Kidney epithelial cell (primary cell): ENCODE measurements at places on chromosomes 11 and 22. TPM values are rescaled to one million over a fixed set of nuclear protein-coding genes. Genes with fewer than 3 reads are reported as not detected.
A peak's percentile ranks its signal among the peaks of the same experiment; 100 is the strongest.

- no peak for DNase-seq
These were observed 17.0 kb downstream of the THY1 start for GRCh38 chr11:119406005-119406404.

DNA sequence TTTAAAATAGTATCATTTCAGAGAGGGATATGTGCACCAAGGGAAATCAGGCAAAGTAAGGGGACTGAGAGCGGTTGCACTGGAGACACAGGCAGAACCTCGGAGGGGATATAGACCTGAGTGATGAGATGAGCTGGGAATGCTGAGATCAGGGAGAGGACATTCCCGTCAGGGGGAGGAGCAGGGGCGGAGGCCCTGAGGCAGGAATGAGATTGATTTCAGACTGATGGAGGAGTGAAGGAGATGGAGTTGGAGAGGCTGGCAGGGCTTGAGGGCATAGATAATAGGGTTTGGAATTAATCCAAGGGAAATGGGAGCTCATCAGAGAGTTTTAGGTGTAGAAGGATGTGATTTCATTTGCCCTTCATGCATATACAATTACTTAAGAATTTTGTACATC, 13.2 kb downstream of the CD6 start:
- no peak for DNase-seq

DNA sequence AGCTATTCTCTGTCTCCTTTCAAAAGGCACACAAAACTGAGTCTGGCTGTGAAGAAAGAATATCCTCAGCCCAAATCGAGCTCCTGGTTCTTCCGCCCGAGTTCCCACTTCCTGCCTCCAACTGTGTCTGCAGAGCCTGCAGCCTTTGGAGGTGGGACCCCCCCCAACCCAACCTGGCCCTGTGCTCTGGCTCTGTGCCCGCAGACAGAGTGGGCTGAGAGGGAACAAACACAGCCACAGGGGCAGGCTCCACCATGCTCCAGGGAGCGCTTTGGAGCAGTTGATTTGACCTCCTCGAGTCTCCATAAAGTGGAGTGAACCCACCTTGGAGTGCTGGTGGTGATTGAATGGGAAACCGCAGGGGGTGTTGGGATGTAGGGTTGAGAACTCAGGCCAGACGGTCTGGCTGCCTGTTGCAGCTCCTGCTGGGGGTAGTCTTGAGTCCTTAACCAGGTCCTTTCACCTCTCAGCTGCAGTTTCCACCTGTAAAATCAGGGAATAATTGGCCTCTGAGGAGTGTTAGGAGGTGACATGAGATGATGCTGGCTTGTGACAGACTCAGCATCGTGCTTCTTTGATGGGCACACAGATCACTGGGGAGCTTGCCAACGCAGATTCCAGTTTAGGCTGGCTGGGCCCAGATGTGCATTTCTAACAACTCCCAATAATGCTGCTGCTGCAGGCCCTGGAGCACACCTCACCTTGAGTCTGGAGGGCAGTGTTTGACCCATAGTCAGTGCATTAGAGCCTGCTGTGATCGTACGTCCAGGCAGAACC, 11.4 kb downstream of the DAGLA start:
- DNase-seq, result no peak

DNA sequence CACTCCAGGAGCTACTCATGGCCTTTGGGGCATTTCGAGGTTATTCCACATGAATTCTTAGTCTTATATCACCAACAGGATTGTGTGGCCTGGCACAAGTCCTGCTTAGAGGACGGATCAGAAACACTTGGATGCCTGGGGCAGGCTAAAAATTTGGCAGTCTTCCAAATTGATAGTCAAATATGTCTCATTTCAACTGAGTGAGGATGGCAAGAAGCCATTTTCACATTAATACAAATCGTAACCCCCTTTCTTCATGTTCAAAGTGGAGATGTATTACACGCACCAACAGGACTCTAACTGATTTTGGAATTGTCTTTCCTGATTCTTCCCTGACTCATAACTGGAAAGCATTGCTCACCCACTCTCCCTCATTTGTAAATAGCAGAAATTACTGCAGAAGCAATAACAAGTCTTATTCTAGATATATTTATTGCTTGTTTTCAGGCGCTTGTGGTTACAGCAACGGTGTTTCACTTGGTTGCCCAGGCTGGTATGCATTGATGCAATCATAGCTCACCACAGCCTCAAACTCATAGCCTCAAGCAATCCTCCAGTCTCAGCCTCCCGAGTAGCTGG, 10.3 kb upstream of the CCDC86 start:
- DNase-seq, result peak; percentile 54

- DNase-seq, result no peak
These were observed 1186.2 kb downstream of the LRRC4C start for GRCh38 chr11:40273192-40273732.

DNA sequence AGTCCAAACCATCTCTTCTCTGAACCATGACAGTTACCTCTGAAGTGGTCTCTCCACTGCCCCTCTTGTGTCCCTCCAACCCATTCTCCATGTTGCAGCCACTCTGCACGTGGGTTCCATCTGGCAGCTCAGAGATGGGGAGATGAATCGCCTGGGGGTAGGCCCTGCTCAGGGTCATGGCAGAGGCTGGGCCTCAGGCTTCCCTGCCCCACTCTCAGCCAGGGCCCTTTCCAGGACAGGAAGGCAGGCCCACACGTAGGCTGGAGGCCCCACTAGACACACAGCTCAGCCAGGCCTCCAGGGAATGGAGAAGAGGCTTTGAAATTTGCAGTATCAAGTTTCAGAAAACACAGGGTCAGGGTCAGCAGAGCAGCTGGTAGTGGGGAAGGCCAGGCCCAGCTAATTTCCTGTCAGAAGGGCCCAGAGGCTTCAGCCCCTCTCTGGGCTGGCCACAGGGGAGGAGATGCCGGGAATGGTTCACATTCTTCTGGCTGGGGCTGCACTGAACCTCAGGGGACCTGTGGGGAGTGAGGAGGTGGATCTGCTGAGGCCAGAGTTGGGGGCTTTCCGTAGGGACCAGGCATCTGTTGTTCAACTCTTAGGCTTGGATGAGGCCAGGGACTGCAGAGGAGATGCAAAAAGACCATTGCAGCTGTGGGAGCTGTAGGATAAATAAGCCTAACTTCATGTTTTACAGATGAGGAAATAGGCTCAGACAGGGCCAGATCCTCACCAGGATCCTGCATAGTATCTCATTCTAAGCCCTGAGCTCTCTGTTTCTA, 101.6 kb downstream of the SWAP70 start:
- no peak for DNase-seq

DNA sequence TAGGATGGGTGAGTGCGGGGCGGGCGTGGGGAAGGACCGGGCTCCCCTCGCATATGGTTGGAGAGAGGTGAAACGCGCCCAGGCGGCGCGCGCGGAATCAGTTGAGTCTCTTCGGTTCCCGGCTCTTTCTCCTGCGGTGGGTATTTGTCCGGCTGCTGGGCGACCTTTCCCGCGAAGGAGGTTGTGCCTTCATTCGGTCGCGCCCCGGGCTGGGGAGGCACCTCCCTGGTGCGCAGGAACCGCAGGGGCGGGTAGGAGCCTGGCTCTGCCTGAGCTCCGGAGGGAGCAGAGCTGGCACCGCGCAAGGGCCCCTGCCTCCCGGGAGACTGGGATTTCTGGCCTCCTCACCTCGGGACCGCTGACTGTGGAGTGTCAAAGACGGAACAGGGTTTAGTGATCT, 27.5 kb downstream of the SAA4 start:
- DNase-seq, result no peak

DNA sequence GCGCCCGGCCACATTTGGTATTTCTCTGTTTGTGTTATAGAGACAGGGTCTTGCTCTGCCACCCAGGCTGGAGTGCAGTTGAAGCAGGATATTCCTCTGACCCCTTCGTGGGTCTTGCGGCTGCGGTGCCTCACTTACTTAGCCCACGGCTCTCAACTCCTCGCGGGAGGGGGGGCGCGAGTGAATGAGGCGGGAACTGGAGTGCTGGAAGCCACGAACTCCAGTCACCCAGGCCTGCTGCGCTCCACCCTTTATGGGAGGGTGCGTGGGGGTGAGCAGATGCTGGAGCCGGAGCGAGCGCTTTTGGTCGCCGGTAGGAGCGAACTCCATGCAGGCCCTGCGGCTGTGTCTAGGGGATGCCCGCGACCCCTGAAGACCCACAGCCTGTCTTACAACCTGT, 1.8 kb downstream of the C11orf54 start:
- no peak for DNase-seq

DNA sequence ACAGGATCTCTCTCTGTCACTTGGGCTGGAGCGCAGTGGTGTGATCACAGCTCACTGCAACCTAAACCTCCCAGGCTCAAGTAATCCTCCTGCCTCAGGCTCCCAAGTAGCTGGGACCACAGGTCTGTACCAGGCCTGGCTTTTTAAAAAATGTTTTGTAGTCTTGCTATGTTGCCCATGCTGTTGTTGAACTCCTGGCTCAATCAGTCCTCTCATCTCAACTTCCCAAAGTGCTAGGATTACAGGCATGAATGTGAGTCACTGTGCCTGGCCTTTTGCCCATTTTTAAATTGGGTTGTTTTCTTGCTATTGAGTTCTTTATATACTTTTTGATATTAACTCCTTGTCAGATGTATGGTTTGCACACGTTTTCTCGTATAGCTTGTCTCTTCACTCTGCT, 33.0 kb upstream of the PITPNB start:
- peak; percentile 7 for DNase-seq

DNA sequence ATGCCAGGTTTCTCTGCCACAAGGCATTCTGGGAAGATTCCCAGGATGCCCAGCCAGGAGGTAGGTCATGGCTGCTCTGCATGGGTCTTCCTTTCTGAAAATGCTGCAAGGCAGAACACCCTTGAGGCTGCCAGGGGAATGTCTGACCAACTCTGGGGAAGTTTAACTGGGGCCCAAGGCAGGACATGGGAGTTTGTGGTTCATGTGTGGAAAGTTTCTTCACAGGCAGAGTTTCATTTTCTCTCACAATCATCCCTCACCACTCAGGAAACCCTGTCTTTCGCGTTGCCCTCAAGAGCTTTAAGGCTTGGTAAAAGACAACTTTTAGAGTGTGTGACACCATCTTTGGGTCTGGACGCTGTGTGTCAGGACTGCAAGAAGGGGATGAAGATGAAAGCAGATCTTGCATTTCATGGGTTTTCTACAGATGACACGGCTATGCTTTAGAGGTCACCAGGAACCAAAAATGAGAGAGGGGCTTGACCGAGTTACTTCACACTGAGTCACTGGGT, 133.5 kb downstream of the CD44 start:
- DNase-seq, result no peak

DNA sequence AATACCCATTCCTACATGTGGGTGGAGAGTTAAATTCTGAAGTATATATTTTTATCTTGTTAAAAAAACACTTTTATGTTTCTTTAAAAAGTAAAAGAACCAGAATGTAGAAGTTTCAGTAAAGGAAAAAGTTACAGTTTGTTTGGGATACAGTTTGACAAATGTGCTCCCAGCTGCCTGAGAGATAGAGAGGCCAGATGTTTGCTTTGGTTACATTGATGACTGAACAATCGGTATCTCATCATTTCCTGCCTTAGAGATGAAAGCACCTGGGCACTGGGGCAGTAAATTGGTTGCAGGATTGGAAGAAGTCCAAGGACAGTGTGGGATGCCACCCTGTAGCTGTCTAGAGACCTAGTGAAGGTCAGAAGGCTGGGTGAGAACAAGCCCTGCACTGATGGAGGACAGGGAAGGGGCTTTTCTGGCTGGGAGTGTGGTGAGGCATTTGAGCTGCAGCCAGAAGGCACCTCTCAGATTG, 16.6 kb downstream of the MED15 start:
- peak; percentile 83 for DNase-seq

GRCh38 chr11:13009476-13009920, 382 bp downstream of the RASSF10 start:
- DNase-seq, result no peak

DNA sequence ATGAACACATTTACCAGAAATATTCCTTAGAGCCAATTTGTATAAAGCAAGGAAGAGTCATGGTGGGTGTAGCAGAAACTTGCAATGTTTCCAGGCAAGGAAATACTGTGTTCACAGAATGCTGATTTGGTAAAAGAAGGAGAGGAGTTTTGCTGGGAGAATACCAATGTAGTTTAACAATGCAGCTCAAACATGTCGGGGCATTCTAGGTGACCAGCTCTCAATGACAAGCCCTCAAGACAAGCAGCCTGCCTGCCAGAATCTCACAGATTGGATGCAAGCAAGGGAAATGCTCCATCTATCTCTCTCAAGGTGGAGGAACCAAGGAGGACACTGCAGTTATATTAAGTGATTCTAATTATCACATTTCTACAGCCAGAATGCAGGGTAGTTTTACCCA, 190.4 kb downstream of the MAML2 start:
- DNase-seq, result no peak

DNA sequence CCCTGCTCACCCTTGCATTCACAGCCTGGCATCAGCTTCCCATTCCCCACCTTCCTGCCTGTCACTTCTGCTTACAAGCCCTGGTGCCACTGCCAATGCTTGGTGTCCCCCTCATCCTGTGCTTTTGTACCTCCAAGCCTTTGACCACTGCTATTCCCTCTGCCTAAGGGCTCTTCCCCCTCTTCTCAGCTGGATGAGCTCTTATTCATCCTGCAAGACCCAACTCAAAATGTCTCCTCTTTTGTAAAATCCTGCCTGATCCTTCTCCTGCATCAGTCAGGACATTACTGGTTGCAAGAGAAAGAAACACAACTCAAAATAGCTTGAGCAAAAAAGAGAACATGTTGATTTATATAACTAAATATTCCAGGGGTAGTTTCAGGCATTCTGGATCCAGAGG, 66.9 kb upstream of the TCF20 start:
- DNase-seq, result no peak

- DNase-seq, result peak; percentile 64
These were observed 230.4 kb downstream of the ST3GAL4 start for GRCh38 chr11:126585774-126586491.

GRCh38 chr22:46968848-46969247, 206.4 kb downstream of the TBC1D22A start:
- DNase-seq, result no peak

- DNase-seq, result no peak
These were observed 12.5 kb upstream of the PPFIBP2 start for GRCh38 chr11:7501251-7501650.

Gene GGTLC3
- not detected in 2 replicates for total RNA-seq

Gene OR5B2
- total RNA-seq, result not detected in 2 replicates

Gene AQP11
- 0.75 and 1.7 TPM in 2 replicates for total RNA-seq

Gene OTUB1
- total RNA-seq, result 100.0 and 119 TPM in 2 replicates

Gene MED17
- 48.4 and 51.4 TPM in 2 replicates for total RNA-seq

Gene TSGA10IP
- total RNA-seq, result not detected in 2 replicates

Gene SLC35E4
- total RNA-seq, result 8.3 and 14.9 TPM in 2 replicates

Gene FGF19
- total RNA-seq, result not detected in 2 replicates

Gene IGSF22
- 0.04 TPM in 1 of 2 replicates, not detected in the other for total RNA-seq

Gene MS4A6E
- total RNA-seq, result not detected in 2 replicates

Gene TSG101
- 131 and 180 TPM in 2 replicates for total RNA-seq

Gene C11orf16
- not detected in 2 replicates for total RNA-seq

Gene TRIM51
- total RNA-seq, result not detected in 2 replicates

Gene C11orf91
- total RNA-seq, result not detected in 2 replicates

Gene POTEH
- total RNA-seq, result not detected in 2 replicates

Gene SLC6A5
- not detected in 2 replicates for total RNA-seq
